Suprapubic skin (tissue), 4 donors: ENCODE measurements at places on chromosomes 1 and 21.

DNA sequence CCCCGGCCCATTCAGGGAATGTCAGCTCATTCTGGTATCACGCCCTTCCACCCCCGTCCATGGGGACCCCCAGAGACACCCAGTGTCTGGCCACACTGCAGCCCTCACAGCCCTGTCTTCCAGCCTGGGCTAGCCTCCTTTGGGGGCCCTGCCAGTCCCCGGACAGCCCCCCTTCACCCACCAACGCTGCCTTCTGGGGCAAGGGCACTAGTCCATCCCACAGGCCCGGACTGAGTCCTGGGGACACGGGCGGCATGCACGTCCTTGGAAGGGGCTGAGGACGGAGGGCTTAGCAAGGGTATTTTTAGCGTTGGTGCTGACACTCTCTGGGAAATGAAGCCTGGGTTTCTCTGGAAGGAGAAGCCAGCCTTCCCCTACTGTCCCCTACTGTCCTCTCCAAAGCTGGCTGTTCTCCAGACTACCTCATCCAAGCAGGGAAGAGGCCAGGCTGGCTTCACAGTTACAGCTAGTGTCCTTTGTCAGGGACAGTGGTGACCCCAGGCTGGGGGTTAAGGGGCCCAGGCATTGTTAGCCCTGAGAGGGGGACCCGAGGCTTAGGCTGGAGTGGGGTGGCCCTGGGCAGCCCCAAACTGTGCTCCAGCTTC, 39.5 kb downstream of the COQ8A start:
- DNase-seq = peak; percentile 75

- no peak for DNase-seq
Measured at GRCh38 chr1:163069142-163069541, at the start of gene RGS4. Gene RGS4 (plus strand): TSS chr1:163069361. CDS start chr1:163069485, 124 bp downstream.

DNA sequence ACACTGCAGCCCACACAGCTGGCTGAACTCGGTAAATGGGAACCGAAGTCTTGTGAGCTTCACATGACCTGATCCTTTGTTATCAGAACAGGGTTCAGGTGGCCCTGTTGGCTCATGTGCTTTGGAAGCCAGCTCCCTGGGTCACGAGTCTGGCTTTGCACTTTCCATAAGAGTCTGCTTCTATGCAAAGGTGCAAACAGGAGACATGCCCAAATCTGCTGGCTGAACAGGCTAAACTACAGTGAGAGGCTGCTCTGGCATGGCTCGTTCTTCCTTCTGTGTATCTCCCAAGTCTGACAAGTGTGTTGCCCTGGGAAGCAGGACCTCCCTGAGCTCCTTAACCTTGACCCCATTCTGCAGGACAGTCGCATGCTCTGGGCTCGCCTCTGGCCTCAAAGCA, 549.6 kb downstream of the KIF26B start:
- no peak for DNase-seq

DNA sequence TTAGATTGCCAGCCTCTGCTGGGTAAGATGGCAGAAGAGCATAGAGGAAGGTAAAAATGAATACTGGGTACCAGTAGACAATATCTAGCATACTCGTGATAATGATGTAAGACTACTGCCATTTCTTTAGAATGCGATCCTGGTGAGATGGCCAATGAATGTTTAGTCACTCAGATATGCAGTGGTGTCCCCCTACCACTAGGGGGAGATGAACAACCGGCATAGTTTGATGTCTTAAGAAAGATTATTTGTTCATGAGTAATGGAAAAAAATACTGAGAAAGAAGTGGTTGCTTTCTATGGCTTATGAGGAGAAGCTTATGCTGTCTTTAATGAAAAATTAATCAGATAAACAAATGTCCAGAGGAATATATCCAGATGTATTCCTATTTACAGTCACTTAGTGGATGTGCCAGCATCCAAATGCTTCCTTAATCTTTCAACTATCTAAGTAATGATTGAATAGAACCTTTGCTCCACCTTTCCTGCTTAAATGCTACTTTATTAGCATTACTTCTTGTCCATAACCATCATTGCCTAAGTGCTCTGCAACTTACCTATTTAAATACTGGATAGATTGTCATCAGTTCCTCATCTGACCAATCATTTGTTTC, 256.6 kb downstream of the ST6GALNAC3 start:
- DNase-seq = no peak

GRCh38 chr1:54507033-54507870, 40.8 kb upstream of the ACOT11 start:
- no peak for DNase-seq

DNA sequence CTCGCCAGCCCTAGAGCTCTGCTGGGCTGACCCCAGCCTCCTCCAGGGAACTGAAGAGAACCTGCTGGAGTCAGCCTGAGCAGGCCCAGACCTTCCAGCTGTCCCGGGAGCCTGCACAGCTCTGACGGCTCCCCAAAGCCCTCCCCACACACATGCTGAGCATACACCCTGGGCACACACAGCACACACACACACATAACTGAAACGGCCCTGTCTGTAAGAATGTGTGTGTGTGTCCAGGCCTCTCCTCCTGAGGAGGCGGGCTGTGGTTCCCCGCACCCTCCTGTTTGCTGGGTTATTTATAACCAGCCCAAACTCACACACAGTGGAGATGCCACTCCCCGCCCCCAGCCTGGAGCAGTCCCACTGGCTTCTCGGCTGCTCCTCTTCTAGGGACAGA, 20.2 kb downstream of the SDC3 start:
- no peak for DNase-seq

DNA sequence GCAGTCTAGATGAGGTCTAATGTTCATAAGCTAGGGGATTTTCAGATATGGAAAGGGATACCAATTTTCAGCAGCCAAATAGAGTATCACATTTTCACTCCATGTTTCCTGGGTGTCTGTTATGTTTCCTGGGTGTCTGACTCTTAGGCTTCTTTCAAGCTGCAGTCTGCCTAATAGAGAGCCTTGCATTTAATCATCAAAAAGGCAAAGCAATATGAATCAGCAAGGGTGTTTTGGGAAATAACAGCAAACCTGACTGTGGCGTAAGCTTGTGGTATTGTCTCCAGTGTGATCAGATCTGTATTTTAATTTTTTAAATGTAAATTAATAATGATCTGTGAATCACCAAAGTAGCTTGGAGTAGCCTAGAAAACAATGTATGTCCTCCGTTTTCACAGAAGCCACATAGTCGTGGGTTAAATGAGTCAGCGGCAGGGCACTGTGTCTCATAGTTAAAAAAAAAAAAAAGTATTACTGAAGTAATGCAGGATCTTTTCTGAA, 10.4 kb downstream of the LGALS8 start:
- DNase-seq = no peak

DNA sequence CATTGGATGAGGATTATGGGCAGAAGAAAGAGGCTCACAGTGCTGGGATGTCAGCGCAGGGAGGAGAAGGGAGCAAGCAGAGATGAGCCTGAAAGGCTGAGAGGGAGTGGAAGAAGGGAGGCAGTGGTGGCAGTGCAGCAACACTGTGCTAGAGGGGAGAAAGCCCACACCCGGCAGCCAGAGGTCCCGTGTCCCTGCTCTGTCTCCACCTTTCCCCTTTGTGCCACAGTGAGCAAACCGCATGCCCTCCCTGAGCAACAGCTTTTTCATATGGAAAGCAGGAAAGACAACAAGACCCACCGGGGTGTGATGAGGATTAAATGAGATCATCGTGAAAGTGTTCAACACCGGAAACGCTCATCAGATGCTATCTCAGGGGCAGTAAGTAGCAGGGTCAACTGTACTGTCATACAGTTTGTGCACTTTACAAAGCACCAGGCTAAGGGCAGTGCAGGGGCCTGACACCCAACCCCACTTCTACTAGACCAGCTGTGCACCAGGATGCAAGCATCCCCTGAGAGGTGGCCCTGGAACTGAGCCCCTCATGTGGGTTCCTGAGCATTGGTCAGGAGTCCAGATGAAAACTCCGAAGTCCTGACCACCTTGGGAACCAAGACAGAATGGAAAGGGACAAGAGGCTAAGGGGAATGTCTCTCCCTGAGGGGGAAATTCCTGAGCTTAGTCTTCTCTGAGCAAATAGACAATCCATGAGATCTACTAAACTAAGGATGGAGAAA, 9.1 kb downstream of the NHLH1 start:
- DNase-seq = no peak

- no peak for DNase-seq
Measured at GRCh38 chr1:119324198-119324597, 44.4 kb upstream of the HAO2 start.

GRCh38 chr1:3069491-3070308, 697 bp downstream of the PRDM16 start:
- DNase-seq = no peak

DNA sequence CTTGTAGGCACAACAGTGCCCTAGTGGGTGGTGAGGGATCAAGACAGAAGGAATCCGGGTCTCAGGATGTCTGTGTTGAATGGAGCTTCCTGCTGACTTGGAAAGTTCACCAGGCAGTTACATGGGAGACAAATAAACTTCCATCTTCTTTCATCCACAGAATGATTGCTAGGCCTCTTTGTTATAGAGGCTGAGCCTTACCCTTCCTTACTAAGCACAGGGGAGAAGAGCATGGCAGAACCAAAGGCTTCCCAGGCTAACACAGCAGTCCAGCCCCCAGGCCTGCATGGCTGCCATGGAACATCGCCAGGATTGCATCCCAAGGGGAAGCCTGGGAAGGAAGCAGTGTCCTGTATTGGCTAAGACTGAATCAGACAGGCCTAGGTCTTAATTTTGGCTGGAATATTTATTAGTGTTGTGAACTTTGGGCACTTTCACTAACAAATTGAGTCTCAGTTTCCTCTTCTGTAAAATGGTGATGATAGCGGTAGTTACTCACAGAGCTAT, 18.7 kb downstream of the HEYL start:
- no peak for DNase-seq

DNA sequence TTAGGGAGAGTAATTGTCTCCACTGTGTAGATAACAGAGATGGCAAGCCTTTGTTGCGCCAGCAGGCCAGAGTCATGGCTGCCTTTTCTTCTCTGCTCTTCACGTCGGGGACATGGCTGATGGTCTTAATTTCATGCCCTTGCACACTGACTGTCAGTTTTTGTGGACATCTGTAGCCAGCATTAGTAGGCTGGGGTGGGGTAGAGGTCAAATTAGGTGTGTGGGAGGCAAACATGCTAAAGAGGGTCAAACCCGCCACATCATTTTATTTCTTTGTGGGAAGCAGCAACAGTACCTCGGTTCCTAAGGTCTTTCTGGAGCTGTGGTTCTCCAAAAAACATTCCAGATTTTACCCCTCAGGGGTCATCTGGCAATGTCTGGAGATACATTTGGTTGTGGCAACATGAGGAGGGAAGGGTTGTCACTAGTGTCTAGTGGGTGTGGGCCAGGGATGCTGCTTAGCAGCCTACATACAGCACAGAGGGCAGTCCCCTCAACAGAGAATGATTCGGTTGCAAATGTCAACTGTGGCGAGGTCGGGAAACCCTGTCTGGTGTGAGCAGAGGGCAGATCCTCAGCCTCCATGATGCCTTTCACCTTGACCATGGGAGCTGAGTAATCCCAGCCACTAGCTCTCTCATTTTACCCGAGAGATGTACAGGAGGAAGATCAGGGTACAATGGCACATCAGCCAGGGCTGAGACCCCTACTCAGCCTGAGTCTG, 14.7 kb downstream of the RUNX1 start:
- DNase-seq = no peak

DNA sequence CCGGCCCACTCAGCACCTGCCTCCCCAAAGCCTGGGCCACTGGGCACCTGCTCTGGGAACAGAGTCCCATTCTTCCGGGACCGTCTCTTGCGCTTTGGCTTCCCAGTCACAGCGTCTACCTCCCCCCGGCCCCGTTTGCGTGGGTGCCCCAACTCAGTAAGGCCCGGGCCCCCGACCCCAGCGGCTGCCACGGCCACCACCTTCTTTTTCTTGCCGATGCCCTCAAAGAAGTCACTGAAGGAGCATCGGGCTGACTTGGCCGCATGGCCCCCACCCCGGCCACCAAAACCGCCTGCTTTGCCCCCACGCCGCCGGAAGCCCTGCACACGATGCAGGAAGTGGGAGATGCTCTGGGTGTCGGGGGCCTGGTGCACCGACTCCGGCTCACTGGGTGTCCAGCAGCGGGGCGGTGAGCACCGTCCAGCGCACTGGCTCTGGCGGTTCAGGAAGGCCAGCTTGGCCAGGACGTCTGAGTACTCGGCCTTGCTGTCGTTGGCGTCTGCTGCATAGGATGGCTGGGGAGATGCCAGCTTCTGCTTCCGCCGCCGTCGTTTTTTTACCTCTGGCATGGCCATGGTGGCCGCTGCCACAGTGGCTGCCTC, 54.0 kb downstream of the AHDC1 start:
- DNase-seq = no peak

DNA sequence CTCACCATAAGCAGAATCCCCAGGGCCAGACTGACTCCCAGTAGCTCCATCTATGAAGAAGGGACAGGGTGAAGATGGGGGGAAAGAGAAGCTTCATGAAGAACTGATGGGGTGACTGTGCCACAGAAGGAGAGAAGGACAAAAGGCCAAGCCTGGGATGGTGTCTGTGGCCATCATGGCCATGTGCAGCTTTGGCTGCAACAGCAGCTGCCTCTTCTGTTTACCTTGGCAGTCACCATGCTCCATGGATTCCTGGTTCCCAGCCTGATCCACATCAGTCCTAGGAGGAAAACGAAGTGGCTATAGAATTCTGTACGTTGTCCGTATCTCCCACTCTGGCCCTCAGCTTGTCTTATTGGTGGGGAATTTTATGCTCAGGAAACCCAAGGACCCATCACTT, 12.0 kb downstream of the SEMA6C start:
- DNase-seq = peak; percentile 26

GRCh38 chr21:26840201-26840600, 5.0 kb downstream of the ADAMTS1 start:
- DNase-seq = no peak

- no peak for DNase-seq
Measured at GRCh38 chr1:172969611-172970010, 81.1 kb downstream of the TNFSF18 start.

- DNase-seq = no peak
Measured at GRCh38 chr1:248858096-248858890, 592 bp downstream of the ZNF692 start.

DNA sequence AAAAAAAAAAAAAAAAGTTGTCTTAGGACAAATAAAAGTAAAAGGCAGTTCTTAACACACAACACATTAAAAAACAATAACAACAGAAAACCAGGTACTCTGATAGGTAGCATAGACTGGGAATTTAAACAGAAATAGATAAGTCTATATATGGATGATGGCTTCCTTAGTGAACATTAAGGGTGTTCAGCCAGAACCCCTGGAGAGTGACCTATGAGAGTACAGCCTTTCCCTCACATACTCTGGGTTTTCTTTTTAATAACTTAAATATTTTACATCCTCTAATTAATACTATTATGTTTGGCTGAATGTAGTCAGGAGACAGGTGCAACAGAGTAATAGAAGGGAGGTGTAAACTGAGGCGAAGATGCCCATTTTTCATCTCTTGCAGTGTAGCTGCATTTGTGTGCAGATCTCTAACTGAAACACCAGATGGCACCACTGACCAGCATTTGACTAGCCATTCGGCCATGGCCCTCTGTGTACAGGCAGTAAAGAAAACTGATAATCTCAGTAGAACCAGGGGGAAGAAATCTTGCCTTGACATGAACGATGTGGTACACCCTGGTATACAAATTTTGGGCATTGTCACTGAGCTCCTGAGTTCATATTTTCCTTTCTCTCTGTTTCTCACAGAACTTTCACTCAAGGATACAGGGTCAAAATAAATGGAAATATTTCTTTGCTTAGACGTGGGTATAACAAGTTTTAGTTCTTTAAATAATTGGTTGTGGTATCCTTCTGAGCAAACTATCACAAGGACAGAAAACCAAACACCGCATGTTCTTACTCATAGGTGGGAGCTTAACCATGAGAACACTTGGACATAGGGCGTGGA, 7.6 kb downstream of the TTF2 start:
- no peak for DNase-seq

- DNase-seq = no peak
Measured at GRCh38 chr1:185998391-185998790, 264.2 kb downstream of the HMCN1 start.

- no peak for DNase-seq
Measured at GRCh38 chr1:26706315-26706714, 10.5 kb downstream of the ARID1A start.
